ENCODE measurements at places on chromosomes 11 and 22.

DNA sequence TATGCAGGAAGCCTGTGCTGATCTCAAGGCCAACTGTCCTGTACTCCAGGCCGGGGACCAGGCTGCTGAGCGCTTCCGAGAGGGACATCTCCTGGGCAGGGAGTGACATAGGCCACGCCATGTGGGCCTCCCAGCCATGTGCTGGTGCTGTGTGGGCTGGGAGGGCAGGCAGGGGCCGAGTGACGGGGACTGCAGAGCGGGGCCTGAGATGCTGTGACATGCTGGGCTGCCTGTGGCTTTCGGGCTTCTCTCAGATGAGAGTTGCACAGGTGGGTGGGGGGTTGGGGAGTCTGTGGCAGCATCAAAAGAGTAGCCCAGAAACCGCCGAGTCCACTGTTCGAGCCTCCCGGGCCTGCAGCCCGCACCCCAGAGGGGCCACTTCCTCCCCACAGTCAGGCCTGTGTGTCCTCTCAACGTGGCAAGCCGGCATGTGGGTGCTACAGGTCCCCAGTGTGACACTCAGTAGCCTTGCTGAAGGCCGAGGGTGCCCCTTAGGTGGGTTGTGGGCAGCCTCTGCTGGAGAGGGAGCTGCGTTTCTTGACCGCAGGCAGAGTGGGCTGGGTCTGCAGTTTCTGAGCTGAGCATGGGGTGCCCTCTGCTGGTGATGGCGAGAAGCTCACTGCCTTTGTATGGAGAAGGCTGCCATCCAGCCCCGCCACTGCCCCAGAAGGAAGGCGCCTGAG lies 101.2 kb downstream of the BCR start:
- DNase-seq = peak; percentile 43

DNA sequence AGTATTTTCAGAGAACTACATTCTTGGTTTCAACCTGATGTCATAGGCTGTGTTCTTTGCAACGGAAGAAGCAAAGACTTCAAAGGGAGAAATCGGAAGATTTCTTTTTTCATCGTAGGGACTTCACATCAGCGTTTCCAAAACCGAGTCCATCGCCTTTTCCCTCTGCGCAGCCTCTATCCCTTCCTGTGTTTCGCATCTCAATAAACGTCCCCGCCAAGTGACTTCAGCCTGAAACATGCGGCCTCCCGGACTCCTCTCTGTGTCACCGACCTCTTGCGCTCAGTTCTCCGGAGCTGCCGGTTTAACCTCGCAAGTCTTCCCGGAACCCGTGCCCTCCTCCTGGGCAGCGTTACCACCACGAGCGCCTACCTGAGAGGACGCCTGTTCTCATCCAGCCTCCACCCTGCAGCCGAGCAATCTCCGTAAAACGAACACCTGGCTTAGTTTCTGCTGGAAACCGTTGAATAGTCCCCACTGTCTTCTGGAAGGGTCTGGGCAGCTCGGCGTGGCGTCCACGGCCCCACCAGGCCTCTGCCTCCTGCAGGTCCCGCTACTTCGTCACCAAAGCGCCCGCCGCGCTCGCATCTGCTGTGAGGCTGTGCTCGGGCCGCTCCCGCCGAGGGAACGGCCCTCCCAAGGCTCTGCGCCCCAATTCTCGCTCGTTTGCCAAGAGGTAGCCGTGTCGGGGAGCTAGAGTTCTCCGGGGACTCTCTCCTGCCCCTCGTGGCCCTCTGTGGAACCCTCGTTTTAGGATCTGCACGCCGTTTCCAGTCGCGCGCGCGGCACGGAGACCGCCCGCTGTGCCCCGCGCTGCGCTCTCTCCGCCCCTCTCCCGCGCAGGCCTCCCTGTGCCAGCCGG lies at the start of gene GLB1L3:
Gene GLB1L3 (plus strand): TSS at position 846 of the 862 bp plus-strand sequence. CDS start 362 bp downstream, outside the sequence.
- DNase-seq = no peak

GRCh38 chr22:33883961-33884808 lies 36.1 kb downstream of the LARGE1 start:
- DNase-seq = no peak

DNA sequence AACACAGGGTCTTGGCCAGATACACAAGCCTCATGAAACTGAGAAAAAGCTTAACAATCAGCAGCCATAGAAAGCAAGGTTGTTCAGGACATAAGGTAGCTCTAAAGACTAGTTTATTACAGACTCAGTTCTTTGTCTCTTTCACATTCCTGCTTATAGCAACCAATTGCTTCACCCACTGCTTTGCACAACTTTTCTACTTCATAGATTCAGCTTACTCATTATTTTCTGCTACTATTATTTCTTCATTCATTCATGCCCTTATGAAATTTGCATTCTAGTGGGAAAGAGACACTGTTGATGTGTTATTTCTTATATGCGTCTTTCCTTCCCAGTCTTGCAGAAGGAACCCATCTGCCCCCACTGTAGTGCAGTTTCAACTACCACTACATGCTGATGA lies 4.7 kb downstream of the CCDC34 start:
- no peak for DNase-seq

DNA sequence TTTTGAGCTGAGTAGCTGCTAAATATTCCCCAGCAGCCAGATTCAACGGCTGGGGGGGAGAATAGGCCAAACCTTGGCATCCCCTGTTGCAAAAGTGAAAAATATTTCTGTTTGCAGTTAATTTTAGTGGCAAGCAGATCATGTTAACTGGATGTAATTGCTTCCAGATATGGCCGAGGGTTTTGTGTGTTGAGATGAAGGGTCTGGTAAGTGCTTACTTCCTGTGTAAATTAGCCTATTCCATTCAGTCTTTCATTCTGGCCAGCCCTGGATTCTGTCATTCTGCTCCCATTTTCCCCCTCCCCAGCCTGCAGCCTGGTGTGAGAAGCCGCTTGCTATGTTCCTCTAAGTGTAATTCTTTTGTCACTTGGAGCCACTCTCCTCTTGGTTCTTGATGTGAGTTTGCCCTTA lies 17.4 kb downstream of the ZBTB16 start:
- DNase-seq = peak; percentile 88

GRCh38 chr11:88779577-88779976 lies 286.2 kb downstream of the GRM5 start:
- no peak for DNase-seq

DNA sequence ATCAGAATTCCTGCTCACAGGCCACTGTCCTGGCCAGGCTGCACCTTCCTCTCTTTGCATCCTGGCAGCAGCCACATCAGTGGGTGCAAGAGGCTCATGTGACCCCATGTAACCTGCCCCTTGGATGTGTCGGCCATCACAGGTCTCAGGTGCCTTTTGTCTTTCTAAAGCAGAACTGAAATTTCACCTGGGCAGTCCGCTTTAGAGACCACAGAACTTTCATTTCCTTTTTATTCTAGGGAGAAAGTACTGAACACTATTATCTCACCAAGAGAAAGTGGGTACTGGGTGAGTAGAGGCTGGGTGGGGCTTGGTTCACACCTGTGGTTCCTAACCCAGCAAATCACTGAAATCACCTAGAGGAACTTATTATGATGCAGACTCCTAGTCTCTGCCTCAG lies 51.7 kb upstream of the NUP160 start:
- no peak for DNase-seq

- DNase-seq = no peak
Observed at GRCh38 chr11:126265811-126266210, 2.9 kb downstream of the SRPRA start.

- no peak for DNase-seq
Observed at GRCh38 chr22:27004434-27004833, 347.0 kb downstream of the MIAT start.

- no peak for DNase-seq
Observed at GRCh38 chr11:96279018-96279895, 63.7 kb downstream of the MAML2 start.

DNA sequence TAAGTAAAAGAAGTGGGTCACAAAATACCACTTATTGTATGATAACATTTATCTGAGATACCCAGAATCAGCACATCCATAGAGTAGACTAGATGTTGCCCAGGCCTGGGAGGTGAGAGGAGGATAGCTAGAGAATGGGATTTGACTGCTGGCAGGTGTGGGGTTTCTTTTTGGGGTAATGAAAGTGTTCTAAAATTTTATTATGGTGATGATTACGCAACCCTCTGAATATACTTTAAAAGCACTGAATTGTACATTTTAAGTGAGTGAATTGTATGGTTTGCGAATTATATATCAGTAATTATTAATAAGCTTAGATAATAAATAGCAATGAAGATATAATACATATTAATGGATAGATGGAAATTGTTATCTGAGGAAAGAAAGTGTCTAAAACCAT lies 35.7 kb upstream of the ACAT1 start:
- DNase-seq = no peak

GRCh38 chr11:63813563-63814382 lies 517 bp downstream of the SPINDOC start:
- DNase-seq = no peak

GRCh38 chr22:48223488-48224190 lies 1461.2 kb downstream of the TBC1D22A start:
- DNase-seq = no peak

DNA sequence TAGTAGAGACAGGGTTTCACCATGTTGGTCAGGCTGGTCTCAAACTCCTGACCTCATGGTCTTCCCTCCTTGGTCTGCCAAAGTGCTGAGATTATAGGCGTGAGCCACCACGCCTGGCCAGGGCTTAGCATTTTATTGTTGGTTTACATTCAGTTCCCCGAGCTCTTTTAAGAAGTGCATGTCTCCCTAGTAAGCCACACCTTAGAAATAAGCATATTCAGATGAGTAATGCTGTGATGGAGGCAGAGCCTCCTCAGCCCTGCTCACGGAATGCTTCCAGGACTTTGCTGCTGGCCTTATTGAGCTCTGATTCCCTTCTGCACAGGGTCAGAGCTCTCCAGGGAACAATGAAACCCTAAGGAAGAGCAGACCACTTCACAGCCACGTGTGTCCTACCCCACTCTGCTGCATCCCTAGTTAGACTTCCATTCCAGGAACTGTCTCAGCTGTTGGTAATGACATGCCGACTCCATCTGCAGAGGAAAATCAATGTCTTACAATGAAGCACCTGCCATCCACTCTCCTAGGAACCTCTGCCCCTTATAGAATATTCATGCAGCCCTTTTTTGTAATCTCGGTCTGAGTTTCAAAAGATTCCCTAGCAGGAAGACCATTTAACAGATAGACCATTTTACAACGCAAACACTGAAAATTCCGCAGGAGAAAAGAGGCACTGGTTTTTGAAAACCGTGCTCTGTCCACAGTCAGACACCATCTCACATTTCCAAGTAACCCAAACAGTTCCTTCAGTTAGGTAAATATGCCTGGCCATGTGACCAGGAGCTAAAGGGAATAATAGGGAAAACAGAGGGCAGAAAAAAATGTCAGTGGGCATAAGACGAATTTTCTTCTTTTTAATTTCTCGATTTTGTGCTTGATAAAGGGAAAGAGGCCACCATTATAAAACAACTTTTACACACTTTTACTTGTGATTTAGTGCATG lies 1.7 kb upstream of the JAM3 start:
- DNase-seq = no peak

GRCh38 chr22:31339148-31339832 lies 6.9 kb downstream of the PATZ1 start:
- no peak for DNase-seq

- DNase-seq = no peak
Observed at GRCh38 chr22:44879301-44879680, 126.9 kb downstream of the ARHGAP8 start.

- no peak for DNase-seq
Observed at GRCh38 chr11:69032833-69033232, 15.9 kb upstream of the TPCN2 start.

DNA sequence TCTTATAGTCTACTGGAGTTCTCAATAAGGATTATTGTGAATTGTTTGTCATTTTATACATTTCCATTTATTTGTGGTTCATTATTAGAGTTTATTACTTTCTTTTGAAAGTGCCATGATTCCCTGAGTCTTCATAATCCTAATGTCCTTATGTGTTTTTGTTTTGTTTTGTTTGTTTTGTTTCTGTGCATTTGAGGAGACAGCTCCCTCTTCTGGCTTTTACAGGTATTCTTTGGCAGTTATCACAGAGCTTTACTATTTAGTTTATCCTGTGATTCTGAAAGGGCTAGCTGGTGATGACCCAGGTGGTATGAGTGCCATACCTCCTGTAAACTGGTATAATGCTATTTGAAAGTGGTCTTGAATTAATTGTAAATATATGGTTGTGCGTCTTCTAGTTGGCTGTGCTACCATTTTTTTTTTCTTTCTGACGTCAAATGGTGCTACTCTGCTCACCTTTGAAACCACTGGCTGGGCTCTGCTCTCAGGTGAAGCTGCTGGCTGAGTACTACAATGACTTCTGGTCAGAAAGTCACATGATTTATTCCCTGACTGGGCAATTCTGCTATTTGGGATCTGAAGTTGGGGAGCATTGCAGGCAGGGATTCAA lies 751.2 kb downstream of the JRKL start:
- peak; percentile 9 for DNase-seq

- DNase-seq = no peak
Observed at GRCh38 chr22:39129081-39129480, 23.4 kb downstream of the CBX7 start.

DNA sequence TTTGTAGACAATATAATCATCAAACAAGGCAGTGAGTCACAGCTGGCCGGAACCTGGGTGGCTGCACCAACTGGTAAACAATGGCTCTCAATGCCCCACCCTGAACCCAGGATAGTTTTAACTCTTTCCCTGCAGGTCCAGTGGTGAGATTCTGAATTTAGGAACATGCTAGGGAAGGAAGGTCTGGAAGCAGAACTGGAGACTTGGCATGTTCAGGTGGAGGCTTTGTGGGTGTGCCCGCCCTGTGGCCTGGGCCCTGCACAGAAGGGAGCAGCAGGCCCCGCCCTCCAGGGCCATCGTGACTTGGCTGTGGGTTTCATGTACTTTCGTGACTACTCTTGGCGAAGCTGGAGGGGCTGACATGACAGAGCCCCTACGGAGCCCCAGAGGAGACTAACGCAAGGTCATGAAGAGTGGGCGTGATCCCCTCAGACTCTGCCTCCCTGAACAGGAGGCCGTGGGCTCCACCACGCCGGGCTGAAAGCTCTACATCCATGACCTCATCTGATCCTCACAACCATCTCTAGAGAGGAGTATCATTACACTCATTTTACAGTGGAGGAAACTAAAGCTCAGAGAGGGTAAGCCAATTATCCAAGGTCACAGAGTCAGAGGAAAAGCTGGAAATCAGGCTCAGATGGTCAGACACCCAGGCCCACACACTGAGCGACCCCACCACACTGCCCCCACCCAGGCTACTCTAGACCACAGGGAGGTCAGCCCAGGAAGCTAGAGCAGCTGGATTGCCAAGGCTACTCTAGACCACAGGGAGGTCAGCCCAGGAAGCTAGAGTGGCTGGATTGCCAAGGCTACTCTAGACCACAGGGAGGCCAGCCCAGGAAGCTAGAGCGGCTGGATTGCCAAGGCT lies 27.3 kb downstream of the MAFF start:
- DNase-seq = peak; percentile 19
